ENCODE measurements at places on chromosomes 4 and X.

- DNase-seq = no peak
These were observed 34.4 kb downstream of the AFAP1 start for GRCh38 chr4:7904952-7905915.

- DNase-seq = no peak
These were observed 13.2 kb downstream of the AFF2 start for GRCh38 chrX:148513661-148514060.

DNA sequence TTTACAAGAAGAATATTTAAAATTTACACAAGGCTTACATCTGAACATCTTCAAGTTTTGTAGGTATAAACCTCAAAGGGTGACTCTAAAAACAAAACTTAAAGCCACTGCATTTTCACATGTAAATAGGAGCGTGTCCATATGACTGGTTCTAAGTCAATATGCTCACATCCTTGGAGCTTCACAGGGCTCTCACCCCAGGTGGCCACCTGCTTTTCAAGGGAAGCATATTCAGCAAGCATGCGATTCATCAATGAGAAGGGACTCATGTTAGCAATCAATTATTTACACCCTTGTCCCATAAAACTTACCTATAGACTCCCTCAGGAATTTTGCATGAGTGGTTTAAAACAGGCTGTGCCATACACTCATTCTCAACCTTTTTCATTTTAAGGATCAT is 17.8 kb upstream of the KLHL34 start:
- DNase-seq = no peak

DNA sequence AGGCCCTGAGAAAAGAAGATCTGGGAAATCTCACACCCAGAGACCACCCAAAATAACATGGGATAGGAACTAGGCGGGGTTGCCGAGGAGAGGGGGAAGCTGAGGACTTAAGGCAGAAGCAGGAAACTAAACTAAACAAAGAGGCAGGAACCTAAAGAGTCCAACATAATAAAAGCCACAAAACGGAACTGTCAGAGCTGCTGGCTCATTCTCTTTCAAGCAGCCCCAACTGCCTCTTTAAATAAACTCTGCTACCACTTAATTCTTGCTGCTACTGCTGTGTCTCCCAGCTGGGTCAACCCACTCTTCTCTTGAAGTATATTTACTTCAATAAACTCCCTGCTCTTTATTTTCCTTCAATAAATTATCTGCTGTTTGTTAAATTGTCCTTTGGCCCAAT is 44.5 kb downstream of the MAGEB16 start:
- DNase-seq = no peak

GRCh38 chr4:111631215-111631999 is 513.8 kb upstream of the FAM241A start:
- DNase-seq = peak; percentile 5

- DNase-seq = no peak
These were observed 138.9 kb upstream of the INPP4B start for GRCh38 chr4:142984871-142985585.

GRCh38 chr4:147388018-147388417 is 92.9 kb upstream of the EDNRA start:
- DNase-seq = no peak

DNA sequence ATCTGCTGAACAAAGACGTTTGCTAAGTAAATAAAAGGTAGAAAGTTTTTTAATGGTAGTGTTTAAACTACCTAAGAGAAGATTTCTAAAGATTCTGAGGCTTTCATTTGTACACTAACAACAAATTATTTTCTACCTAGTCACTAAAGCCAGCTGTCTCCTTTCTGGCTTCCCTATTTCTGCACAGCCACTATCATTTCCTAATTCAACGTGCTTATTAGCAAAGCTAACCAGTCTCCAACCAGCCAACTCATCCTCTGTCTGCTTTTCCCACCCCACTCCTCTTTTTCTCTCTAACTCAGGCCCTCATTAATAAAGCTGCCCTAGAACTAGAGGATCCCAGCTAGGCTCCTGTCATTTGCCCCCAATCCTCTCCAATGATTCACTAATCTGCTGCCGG is 118.2 kb downstream of the ZNF827 start:
- no peak for DNase-seq

DNA sequence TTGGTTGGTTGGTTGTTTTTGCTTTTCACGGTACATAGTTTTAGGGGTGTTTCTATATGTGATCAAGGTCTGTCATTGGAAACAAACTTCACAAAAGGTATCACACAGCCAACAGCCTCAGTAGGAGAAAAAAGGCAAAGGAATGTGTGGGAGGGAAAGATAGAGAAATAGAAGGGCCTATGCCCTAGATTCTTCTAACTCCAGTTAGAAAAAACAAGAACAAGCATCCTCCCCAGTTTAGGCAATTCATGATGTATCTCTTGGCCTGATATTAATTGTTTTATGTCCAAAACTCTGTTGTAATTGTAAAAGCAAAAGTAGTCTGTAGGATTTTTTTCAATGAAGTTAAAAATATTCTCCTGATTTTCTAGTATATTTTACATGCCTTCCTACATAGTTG is 192.4 kb upstream of the EDNRA start:
- no peak for DNase-seq

- DNase-seq = no peak
These were observed 88.7 kb downstream of the PDLIM5 start for GRCh38 chr4:94540476-94540875.

- DNase-seq = no peak
These were observed 155.0 kb upstream of the MAP3K15 start for GRCh38 chrX:19670321-19670750.

- no peak for DNase-seq
These were observed 40.8 kb downstream of the LAMP2 start for GRCh38 chrX:120428309-120428708.

DNA sequence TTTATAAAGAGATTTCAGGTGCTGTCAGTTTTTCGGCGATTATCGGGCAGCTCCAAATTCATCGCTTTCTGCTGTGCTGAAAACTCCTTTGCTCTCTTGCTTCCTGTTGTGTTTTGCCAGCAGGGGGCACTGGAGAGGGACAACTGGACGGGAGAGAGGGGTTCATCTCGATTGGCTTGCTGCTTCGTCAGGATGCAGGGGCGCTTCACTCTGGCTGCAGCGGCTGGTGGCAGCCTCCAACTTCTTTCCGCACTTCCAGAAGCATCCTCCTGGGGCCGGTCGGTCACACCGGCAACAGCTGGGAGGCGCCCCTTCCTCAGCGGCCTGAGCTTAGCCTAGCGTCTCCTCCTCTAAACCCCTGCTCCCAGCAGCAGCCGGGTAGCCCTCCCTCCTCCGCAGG is 29.5 kb downstream of the MSL3 start:
- DNase-seq = peak; percentile 83

DNA sequence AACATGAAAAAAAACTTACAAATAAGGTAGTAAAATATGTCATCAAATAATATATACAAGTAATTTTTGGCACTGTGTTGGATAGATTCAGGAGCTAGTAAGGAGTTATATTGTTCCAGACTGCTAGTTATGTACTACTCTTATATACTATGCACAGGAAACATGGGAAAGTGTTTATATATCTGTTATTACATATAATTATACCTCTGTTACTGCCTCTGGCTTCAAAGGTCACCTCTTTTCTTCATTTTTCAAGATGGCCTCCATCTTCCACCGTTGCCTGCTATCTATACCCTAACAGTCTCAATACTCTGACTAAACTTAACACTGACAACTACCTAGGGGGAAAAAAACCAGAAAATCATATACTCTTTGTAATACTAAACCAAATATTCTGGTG is 29.5 kb downstream of the LIN54 start:
- DNase-seq = no peak

GRCh38 chrX:16096141-16096540 is 27.2 kb upstream of the GRPR start:
- DNase-seq = no peak

DNA sequence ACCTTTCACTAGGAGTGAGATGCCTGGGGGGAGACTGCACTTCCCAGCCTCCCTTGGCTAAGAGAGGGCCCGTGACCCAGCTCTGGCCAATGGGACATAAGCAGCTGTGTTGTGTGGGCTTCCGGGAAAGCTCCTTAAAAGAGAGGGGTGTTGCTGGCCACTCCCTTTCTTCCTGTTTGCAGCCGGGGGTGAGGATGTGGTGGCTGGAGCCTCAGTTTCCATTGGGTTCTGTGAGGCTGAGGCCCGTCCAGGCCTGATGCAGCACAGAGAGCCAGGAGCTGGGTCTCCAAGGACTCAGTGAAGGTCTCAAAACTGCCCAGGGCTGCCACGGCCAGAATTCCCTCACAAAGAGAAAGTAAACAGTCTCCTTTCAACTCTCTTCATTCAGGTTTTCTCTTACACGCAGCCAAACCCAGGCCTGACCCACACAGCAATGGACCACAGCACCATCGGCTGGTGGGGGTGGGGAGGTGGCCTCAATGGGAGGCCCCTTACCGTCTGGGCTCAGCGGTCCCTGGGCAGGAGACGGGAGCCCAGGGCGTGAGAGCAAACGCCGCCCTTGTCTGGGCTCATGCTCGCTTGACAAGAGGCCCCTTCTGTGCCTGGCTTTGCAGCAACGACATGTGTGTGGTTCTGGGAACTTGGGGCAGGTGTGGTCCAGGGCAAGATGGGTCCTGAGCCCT is 6.6 kb downstream of the NKX1-1 start:
- DNase-seq = no peak

DNA sequence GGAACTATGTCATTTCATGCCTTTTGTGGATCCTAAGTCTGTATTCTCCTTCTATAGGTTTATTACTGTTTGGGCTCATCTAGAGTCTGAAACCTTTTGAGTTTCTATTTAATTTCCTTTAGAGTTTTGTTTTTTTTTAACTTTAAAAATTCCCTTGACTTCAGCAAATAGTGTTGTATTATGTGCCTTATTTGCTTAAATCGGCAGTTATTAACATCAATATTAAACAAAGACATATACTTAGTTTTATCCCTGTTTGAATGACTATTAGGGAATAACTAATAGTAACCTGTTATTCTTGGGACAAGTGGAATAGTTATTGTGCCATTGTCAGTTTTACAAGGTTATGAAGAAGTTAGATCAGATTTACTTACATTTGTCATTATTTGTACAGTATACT is 112.8 kb upstream of the NUDT6 start:
- DNase-seq = no peak

- no peak for DNase-seq
These were observed 187.3 kb upstream of the RASGEF1B start for GRCh38 chr4:81659051-81659450.

DNA sequence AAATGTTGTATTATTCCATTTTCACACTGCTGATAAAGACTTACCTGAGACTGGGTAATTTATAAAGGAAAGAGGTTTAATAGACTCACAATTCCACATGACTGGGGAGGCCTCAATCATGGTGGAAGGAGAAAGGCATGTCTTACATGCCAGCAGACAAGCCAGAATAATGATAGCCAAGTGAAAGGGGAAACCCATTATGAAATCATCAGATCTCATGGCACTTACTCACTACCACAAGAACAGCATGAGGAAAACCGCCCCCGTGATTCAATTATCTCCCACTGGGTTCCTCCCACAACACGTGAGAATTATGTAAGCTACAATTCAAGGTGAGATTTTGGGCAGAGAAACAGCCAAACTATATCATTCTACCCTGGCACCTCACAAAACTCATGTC is 2535.1 kb downstream of the ARAP2 start:
- DNase-seq = no peak

DNA sequence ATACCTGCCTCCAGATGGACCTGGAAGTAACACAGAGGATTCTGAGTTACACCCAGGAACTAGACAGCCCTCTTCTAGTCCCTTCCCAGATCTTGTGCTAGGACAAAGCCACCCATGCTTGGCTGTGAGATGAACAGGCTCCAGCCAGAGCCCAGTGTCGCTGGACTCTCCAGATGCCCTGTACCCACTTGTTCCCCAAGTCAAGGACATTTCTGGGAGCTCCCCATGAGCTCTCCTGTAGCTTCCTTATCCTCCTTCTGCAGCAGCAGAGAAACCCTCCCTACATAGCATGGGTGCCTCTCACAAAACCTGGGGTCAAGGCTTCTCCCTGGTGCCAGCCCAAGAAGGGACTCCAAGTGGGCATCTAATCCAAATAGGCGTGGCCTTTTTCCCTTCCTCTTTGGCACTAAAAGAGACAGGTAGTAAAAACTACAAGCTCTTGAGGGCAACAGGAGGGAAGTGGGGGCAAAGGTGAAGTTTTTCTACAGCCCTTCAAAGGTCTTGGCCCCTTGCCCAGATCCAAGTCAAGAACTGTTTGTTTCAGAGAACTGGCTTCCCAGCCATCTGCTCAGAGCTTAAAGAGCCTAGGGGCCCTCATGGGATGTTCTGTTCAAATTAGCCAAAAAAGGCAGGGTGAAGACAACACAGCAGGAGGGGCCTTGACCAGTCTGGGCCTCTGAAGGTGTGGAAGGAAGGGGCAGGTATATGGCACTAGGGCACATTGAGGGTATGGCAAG is 8.5 kb upstream of the ERCC6L start:
- no peak for DNase-seq

DNA sequence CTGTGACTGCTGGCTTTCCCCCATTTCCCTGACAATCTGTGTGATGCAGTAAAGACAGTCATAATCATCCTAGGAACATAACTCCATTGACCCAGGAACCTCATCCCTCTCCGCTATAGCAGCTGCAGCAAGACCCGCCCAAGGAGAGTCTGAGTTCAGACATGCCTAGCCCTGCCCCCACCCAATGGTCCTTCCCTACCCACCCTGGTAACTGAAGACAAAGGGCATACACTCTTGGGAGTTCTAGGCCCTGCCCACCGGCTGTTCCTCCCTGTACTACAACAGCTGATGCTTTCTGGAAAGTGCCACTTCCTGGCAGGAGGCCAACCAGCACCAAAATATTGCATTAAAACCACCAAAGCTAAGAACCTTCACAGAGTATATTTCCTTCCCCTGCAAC is 1035.6 kb downstream of the C4orf33 start:
- no peak for DNase-seq

DNA sequence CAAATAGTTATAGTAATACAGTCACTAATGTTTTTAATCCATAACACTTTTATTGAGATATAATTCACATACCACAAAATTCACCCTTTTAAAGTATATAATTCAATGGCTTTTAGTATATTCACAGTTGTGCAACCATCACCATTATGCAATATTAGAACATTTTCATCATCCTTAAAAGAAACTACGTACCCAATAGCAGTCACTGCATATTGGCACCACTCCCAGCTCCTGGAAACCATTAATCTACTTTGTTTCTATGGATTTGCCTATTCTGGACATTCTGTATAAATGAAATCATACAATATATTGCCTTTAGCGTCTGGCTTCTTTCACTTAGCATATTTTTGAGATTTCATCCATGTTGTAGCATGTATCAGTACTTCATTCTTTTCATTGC is 99.3 kb downstream of the AMMECR1 start:
- no peak for DNase-seq

- no peak for DNase-seq
These were observed 12.8 kb upstream of the ASMTL start for GRCh38 chrX:1465286-1466231.
